ENCODE measurements at places on chromosomes 12 and 14.

DNA sequence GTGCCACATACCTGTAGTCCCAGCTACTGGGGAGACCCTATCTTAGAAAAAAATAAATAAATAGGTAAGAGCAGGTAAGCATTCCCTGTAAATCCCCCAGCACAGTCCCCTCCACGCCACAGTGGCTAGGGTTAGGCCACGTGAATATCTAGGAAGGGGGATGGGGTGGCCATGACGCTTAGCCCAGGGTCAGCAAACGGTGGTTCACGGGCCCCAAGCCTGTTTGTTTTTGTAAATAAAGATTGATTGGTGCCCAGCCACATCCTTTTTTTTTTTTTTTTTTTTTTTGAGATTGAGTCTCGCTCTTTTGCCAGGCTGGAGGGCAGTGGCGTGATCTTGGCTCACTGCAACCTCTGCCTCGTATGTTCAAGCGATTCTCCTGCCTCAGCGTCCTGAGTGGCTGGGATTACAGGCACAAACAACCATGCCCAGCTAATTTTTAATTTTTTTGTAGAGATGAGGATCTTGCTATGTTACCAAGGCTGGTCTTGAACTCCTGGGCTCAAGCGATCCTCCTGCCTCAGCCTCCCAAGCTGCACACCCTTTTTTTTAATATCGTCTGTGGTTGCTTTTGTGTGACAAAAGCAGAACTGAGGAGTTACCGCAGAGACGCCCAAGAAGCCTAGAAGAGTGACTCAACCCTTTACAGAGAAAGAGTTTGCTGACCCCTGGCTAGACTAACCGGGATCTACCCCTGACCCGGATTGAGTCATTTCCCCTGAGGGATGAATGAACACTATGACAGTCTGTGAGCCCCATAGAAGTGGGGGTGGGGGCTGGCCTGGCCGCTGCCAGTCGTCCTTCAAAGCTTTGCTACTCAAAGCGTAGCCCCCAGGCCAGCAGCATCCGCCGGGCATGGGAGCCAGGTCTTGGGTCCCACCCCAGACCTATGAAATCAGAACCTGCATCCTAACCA lies 113.7 kb upstream of the NCOR2 start:
- no peak overlapping the region for H3K27ac ChIP-seq
- H3K4me1 ChIP-seq, result peaks cover 43% of the 10 kb centered on the region
- peaks cover 7% of the 10 kb centered on the region for H3K27me3 ChIP-seq
- no peaks in the 10 kb centered on the region for H3K36me3 ChIP-seq
- peak; percentile 37 for DNase-seq
- H3K4me3 ChIP-seq, result no peak overlapping the region

DNA sequence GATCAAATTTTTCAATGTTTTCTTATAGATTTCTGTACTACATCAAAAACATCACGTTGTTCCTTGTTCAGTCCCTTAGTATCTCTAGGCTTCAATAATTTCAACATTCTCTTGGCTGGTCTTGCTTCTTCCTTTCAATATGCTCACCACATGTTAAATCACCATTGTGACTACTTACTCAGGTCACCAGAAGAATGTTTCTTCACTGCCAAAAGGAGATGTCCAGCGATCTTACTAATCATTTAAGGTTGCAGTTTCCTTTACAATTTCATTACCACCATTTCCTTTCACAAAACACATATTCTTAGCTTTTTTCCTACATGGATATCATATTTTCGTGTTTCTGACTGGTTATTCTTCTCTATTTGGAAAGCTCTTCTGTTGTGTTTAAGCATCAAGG lies 363.8 kb downstream of the NAV3 start:
- H3K27me3 ChIP-seq, result no peaks in the 10 kb centered on the region
- H3K4me1 ChIP-seq, result no peaks in the 10 kb centered on the region
- no peak for DNase-seq
- H3K4me3 ChIP-seq, result no peak overlapping the region

DNA sequence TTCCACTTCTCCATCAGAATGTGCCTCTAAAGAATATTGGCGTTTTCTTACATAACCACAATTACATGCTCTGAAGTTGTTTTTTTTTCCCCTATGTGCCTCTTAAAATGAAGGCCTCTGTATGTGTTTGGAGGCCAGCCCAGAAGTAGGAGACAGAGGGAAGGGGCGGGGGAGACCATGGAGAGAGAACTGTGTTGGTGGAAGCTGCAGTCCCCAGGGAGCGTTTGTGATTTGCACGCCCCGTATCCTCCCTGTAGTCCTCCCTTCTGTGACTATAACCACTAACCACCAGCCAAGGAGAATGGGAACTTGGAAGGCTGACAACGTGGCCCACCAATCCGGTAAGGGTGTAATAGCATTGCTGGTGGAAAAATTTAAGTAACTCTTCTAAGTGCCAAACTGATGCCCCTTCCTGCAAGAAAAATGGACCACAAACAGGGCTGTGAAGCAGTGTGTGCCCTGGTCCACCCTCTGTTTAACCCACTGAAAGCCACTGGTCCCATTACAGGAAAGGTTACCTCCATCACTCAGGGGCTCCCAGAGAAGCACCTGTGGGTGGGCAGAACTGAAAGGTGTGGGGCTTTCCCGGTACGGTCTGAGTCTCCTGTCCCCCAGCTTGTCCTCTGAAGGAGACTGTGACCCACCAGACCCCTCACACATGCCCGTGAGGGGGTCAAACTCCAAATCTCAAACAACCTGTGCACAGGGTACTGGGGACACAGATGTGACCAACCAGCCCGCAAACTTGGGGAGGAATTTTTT lies 36.8 kb downstream of the CCDC88C start:
- H3K27me3 ChIP-seq, result no peaks in the 10 kb centered on the region
- H3K4me3 ChIP-seq, result no peak overlapping the region
- H3K36me3 ChIP-seq, result peaks cover 9% of the 10 kb centered on the region
- H3K27ac ChIP-seq, result peak overlapping the region; percentile 45

DNA sequence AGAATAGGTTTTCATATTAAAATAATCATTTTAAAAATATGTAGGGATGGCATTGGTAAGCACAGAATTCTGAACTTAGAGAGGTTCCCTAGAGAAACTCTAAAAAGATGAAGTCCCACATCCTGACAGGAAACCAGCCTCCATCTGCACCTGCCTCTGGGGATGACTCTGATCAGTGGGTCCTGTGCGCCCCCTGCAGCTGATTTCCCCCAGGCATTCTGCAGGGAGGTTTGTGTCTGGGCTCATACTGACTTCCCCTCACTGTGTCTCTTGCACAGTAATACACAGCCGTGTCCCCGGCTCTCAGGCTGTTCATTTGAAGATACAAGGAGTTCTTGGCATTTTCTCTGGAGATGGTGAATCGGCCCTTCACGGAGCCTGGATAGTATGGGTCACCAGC lies 602.9 kb downstream of the TMEM121 start:
- H3K36me3 ChIP-seq, result no peaks in the 10 kb centered on the region
- no peak overlapping the region for H3K27ac ChIP-seq
- DNase-seq, result peak; percentile 22

GRCh38 chr12:47954467-47955045 lies 8.8 kb upstream of the TMEM106C start:
- H3K4me1 ChIP-seq, result no peaks in the 10 kb centered on the region
- DNase-seq, result no peak
- H3K36me3 ChIP-seq, result no peaks in the 10 kb centered on the region
- peaks cover 3% of the 10 kb centered on the region for H3K27me3 ChIP-seq
- H3K27ac ChIP-seq, result no peak overlapping the region

GRCh38 chr12:89863493-89863938 lies 154.9 kb upstream of the ATP2B1 start:
- H3K4me1 ChIP-seq, result peaks cover 55% of the 10 kb centered on the region
- H3K27me3 ChIP-seq, result no peaks in the 10 kb centered on the region
- DNase-seq, result peak; percentile 59
- no peaks in the 10 kb centered on the region for H3K36me3 ChIP-seq
- H3K27ac ChIP-seq, result peak overlapping the region; percentile 94
- H3K4me3 ChIP-seq, result peak overlapping the region; percentile 77

DNA sequence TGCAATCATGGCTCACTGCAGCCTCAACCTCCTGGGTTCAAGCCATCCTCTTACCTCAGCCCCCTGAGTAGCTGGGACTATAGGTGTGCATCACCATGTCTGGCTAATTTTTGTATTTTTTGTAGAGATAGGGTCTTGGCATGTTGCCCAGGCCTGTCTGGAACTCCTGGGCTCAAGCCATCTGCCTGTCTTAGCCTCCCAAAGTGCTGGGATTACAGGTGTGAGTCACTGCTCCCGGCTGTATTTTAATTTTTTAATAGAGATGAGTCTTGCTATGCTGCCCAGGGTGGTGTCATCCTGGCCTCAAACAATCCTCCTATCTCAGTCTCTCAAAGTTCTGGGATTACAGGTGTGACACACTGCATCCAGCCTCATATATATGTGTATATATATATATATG lies 31.7 kb upstream of the GPRC5A start:
- H3K4me3 ChIP-seq, result no peak overlapping the region
- no peak overlapping the region for H3K27ac ChIP-seq
- no peaks in the 10 kb centered on the region for H3K4me1 ChIP-seq
- peaks cover 26% of the 10 kb centered on the region for H3K36me3 ChIP-seq
- H3K27me3 ChIP-seq, result no peaks in the 10 kb centered on the region

DNA sequence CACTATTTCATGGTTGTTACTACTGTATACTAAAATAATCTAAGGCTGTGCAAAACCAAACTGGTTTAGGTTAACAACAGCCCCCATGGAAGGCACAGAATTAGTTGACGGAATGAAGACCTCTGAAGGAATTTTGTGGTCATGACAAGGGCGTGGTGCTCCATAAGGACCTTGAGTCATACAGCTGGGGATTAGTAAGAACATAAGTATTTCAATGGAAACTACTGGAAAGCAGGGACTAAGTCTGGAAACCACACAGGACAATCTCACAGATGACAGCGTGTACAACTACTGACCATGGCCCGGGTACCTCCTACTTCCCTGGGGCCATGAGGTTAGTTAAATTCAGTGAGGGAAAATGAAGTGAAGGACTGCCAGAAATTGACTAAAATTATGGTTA lies 98.5 kb upstream of the PLEKHA5 start:
- H3K36me3 ChIP-seq, result no peaks in the 10 kb centered on the region
- H3K27ac ChIP-seq, result no peak overlapping the region
- peaks cover 2% of the 10 kb centered on the region for H3K27me3 ChIP-seq
- DNase-seq, result no peak
- no peaks in the 10 kb centered on the region for H3K4me1 ChIP-seq

GRCh38 chr14:38210587-38211216 lies 3.0 kb downstream of the SSTR1 start:
- H3K4me1 ChIP-seq, result peaks cover 17% of the 10 kb centered on the region
- H3K36me3 ChIP-seq, result peaks cover 2% of the 10 kb centered on the region
- no peak overlapping the region for H3K27ac ChIP-seq
- H3K4me3 ChIP-seq, result peak overlapping the region; percentile 25
- no peak for DNase-seq
- H3K27me3 ChIP-seq, result peaks cover 58% of the 10 kb centered on the region

GRCh38 chr14:55301437-55302121 lies 30.4 kb downstream of the FBXO34 start:
- no peak overlapping the region for H3K4me3 ChIP-seq
- H3K27me3 ChIP-seq, result no peaks in the 10 kb centered on the region
- peaks cover 60% of the 10 kb centered on the region for H3K4me1 ChIP-seq
- peaks cover 29% of the 10 kb centered on the region for H3K36me3 ChIP-seq
- no peak for DNase-seq

- no peak overlapping the region for H3K27ac ChIP-seq
- no peaks in the 10 kb centered on the region for H3K27me3 ChIP-seq
- H3K36me3 ChIP-seq, result no peaks in the 10 kb centered on the region
These were observed 58.2 kb upstream of the FLRT2 start for GRCh38 chr14:85471744-85472143.

DNA sequence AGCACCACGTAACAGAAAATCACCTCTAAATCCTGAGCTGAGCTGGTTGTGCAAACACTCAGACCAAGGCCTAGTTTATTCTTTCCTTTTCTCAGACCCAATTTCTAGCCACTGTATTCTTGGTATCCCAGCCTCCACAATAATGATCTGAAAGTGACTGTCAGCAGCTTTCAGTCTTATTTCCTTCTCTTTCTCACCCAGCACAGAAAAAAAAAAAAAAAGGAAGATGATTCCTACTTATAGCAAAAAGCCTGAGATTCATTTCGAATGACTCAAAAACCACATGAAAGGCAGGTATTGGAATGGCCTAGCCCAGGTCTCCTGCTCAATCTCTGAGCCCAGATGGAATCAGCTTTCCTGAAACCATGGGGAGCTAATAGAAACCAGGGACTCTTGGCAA lies 298.6 kb upstream of the PPFIA2 start:
- H3K27me3 ChIP-seq, result no peaks in the 10 kb centered on the region
- no peaks in the 10 kb centered on the region for H3K36me3 ChIP-seq
- H3K4me1 ChIP-seq, result no peaks in the 10 kb centered on the region
- H3K4me3 ChIP-seq, result no peak overlapping the region

All from activated naive CD8-positive, alpha-beta T cell treated with anti-CD3 and anti-CD28 coated beads, Interleukin-2, amount 50 U/mL, for 24 hours (primary cell).